ENCODE measurements at places on chromosomes 7 and 10.
A peak's percentile ranks its signal among the peaks of the same experiment; 100 is the strongest.

DNA sequence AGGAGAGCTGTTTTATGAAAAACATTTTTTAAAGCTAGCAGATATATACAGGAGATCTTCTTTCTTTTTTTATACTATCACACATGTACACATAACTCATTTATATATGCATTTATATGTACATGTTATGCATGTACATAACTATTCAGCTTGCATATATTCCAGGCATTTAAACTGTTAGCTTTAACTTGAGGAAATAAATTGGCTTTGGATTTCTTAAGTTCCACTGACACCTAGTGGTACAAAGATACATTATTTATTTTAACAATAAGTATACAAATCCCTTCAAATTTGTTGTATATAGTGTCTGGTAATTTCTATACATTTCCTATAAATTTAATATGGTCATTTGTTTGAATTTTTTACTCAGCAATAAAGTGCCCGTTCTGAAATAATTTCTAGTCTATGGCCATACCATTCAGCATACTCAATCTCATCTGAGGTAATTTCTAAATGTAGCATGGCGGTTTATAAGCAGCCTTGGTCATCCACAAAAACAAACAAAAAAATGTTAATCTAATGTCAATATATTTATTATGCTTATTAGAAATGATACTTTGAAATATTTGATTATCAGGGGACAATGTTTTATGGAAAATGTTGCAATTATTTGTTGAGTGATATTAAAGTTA is 11.6 kb downstream of the ZDHHC6 start:
- DNase-seq: no peak

- DNase-seq: no peak
Measured at GRCh38 chr10:119872610-119872859, at the start of gene MCMBP. TSS of gene MCMBP (minus strand) at chr10:119872843. CDS start at chr10:119872584, 259 bp downstream.

DNA sequence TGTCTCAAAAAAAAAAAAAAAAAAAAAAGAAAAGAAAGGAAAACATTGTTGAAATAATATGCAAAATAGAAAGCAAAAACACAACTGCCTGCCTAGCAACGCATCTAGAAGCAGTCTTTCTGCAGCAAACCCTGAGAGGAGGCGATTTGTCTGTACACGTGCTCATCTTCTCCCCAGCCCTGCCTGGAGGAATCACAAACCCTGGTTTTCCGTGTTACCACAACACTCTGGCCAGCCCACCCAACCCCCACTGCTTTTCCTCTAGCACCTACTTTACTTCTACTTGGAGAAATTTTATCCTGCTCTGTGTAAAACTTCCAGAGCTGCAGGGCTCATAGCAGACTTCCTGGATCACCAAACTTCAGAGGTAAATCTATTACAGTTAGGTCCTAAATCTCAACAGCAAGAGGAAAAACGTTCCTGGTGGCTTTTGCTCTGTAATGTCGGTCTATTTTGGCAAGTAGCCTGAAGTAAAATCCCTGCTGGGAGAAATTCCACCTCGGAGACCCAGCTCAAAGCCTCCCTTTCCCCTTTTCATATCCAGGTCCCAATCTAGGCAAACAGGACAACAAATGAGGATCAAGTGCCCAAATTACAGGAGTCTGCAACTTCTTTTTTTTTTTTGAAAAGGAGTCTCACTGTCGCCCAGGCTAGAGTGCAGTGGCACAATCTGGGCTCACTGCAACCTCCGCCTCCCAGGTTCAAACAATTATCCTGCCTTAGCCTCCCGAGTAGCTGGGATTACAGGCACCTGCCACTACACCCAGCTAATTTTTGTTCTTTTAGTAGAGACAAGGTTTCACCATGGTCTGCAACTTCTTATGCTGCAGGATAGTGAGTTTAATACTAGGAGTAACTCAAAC is 91.6 kb downstream of the DNMBP start:
- no peak for DNase-seq

GRCh38 chr7:102415685-102416225 is 17.6 kb upstream of the ORAI2 start:
- no peak for DNase-seq

DNA sequence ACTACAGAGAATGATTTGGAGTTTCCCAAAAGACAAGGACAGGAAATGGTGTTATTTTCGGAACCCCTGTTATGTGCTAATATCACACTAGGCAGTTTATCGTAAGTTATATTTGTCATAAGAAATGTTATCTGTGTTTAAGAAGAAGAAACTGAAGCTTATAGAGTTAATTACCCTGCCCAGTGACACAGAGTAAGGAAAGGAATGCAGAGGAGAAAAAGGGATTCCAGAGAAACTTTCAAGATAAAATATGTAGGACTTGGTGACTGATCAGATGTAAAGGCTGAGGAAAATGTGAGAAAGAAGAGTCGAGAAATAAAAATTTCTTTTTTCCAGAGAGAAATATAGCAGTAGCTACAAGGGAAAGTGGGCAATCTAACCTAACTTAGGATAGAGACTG is 63.5 kb upstream of the ZNF746 start:
- DNase-seq: no peak

- DNase-seq: no peak
Measured at GRCh38 chr10:63072951-63073350, 60.2 kb upstream of the NRBF2 start.

- DNase-seq: no peak
Measured at GRCh38 chr10:110744782-110745181, 100.6 kb downstream of the RBM20 start.

- no peak for DNase-seq
Measured at GRCh38 chr7:25597946-25598345, 369.7 kb upstream of the NPVF start.

- DNase-seq: no peak
Measured at GRCh38 chr10:124606822-124607221, 137.4 kb downstream of the FAM53B start.

DNA sequence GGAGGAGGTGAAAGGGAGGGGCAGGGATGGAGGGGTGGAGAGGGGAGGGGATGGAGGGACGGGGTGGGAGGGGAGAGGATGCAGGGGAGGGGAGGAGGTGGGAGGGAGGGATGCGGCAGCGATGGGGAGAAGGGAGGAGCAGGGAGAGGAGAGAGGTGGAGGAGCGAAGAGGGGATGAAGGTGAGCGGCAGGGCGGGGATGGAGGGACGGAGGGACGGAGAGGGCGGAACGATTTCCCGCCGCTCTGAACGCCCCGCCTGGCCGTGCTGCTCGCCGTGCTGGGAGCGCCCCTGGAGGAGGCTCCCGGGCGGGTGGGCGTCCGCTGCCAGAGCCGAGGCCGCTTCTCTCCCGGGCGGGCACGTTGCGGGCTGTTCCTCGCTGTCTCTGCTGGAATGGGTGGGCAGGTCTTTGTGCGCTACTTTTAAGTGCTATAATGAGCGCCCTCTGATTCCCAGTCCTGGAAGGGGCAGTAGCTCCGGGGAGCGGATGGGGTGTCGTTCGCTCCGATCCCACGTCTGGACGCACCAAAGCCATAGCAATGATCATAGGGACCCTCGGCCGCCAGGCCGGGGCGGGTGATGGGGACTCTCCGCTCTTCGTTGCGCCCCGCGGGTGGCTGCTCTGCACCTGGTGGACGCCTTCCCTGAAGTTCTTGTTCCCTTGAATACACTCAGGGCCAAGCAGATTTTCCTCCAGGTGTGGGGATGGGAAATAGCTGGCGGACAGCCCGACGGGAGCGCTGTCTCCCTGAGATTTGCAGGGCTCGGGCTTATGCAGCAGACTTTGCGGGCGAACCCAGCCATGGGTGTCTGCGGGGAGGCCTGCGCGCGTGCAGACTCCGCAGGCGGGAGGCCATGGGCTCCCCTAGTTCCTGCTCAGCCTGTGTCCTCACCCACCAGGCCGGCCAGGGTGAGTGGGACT is 81.1 kb upstream of the CPXM2 start:
- DNase-seq: no peak

DNA sequence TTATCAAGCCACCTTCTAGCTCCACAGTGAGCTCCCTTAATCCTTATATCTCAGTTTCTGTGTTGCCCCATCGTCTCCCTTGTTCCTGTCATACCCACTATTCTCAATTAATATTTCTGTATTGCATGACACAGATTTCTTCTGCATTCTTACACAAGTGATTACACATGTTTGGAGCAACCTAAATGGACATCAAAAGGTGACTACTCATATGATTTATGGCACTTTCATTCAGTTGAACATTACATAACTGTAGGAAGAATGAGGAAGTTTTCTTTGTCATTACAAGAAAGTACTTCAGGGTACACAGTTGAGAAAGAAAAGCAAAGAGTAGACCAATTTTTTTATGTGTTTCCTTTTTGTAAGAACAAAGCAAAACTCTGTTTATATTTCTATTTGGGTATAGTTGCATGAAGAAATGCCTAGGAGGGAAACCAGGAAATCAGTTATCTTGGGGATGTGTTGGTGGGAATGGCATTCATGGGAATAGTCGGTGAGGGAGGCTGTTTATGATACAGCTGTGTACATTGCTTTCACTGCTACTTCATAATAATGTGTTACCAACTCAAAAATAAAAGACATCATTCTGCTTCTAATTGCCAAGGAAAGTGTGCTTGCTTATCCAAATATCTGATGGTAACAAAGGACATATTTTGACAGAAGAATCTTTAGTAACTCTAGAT is 23.6 kb upstream of the PRSS37 start:
- DNase-seq: no peak

- DNase-seq: peak; percentile 19
Measured at GRCh38 chr10:11397077-11397965, 214.1 kb downstream of the USP6NL start.

- no peak for DNase-seq
Measured at GRCh38 chr7:50618281-50618680, 53.1 kb upstream of the DDC start.

DNA sequence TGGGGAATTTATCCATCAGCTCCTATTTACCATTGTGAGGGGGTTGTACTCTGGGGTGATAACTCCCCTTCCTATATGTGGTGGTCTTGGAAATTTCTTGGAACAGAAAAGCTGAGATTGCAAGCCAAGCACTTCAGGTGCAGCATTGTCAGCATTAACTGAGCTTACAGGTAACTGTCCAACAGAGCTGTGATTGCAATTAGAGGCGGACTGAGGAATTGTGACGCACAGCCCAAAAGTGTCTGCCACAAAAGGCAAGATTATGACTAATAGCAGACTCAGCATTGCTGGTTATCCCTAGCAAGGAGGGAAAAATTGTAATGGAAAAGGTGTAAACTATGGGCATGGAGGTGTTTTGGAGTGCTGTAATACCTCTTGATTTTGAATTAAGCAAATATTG is 126.1 kb upstream of the AGR3 start:
- no peak for DNase-seq

GRCh38 chr10:103109821-103110220 is 83.3 kb downstream of the NT5C2 start:
- DNase-seq: no peak

DNA sequence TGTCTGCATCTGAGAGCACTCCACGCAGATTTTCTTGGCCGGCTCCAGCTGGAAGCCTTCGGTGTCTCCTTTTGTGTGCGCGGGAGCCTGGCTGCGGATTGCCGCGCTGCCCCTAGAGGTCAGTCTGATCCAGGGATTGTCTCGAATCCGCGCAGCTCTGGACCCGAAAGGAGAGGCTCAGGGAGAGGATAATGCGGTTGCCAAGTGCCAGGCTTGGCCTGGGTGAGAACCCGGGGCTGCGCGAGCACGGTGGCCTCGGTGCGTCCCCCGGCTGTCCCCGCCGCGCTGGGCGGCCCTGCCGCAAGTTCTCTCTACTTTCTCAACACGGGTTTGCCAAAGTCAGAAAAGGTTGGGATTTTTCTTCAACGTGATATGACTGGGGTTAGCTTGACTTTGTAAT is 140.9 kb downstream of the ADCYAP1R1 start:
- no peak for DNase-seq

GRCh38 chr10:68506411-68506810 is 20.9 kb downstream of the SLC25A16 start:
- DNase-seq: no peak

DNA sequence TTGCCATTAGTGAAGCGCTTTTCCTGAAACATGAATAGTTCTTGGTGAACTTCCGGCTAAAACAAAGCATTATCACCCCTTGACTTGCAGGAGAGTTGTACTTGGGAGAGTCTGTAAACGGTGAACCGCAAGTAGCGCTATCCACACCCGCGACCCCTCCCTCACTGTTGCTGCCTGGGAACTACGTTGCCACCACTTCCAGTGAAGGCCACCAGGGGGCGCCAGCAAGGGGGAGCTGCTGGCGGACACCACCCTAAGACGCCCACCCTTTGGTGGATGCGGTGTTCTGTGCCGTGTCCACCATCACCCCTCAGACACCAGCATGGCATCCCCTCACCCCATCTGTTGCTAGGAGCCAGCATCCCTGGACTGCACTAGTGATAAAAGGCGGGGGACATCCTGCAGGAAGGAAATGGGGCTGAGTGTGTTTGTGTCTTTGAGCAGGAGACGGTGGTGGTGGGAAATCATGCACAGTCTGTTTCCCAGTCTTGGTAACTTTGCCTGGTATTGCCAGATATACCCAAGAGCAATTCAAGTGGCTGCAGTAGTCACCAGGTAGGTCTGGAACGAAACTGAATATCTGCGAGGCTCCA is 298.2 kb downstream of the FRMD4A start:
- no peak for DNase-seq

DNA sequence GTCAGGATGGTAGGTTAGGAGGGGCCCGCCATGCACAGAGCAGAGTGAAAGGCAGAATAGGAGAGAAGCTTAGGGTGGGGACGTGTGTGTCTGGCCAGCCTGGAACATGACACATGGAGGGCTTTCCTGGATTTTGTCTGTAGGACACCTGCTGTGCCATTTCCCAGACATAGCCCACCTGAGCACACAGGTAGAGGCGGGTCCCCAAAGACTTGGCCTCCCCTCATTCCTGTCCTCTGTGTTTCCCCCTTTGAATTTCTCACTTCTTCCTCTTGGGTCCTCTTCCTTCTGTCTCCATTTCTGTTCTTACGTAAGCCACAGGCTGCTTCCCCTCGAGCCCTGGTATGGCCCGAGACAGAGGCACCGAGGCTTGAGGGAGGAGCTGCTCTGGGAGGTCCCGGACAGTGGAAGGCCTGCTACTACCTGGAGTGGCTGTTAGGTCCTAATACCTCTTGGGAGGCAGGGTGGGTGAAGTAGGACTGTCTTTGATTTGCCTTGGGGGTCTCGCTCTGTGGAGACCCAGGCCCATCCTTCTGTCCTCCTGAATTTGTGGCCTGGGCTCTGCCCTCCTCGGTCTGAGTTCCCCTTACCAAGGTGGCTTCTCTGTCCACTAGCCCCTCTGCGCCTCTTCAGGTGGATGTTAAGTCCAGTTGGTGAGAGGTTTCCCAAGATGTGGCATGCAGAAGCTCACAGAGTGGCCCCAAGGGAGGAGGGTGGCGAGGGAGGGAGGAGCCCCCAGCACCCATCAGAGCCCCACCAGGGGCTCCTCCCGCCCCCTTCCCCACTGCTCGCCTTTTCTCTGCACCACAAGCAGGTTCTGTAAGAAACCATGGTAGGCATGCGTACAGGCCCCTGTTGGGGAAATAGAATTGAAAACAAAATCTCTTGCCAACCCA is 5.5 kb downstream of the ZNF775 start:
- no peak for DNase-seq

DNA sequence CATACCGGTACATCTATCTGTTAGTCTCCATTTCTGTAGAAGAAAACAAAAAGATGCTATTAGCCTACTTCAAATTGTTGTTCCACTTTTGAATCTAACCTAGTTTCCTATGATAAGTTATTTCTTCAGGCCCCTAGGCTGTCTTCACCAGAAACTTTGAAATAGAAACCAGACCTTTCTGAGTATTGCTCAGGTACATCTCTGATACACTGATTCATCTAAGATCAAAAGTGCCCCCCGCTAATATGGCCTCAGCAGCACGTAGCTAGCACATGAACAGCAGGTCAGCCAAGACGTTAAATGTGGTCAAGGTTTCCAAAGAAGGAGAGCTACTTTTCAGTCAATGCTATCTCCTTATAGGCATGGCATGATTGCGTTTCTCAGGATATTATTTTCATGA is 23.6 kb downstream of the CTAGE6 start:
- DNase-seq: no peak
